ENCODE measurements at places on chromosomes 2 and 18.
A peak's percentile ranks its signal among the peaks of the same experiment; 100 is the strongest.

GRCh38 chr2:234747032-234747431, 204.8 kb upstream of the SH3BP4 start:
- no peak for DNase-seq

DNA sequence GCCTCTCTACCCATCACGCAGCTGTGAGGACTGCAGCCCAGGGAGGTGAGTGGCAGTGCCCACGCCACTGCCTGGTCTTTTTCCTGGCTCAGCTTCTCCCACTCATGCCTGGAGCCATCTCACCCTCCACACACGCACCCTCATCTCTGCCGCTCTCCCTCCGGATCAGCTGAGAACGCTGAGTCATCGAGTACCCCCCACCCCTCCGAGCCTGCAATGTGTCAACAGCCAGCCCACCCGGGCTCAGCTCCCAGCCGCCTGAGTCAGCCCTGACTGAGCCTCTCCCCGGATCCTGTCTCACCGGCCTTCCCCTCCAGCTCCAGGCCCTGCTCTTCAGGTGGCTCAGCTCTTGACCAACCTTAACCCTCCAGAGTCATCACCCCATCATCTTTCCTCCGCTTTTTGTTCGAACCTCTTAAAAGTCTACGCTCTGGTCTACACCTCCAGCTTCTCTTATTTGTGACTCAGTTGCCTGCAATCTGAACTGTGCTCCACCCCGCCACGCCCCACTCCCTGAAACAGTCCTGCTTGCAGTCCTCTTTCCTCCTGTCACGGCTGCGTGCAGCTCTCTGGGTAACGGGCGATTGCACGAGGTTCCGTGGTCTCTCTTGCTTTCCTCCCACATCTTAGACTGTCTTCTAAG, 94.4 kb upstream of the ASAP2 start:
- DNase-seq: peak; percentile 48

DNA sequence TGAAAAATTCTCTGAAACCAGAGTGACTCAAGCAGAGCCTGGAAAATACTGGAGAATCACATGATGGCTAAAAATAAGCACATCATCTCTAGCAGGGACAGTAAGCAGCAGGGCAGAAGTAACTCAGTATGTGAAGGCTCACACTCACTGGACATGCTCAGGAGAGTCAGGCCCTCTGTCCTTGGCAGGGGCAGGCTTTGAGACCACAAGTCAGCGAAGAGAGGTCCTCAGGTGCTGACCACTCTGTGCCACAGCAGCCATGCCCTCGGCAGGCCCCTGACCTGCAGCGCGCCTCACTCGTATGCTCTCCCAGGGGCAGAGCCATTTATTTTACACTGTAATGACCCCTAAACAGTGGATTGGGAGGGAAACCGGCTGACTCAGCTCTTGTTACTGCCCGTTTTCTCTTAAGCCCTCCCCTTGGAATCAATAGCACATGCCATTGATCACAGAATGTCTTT, 76.8 kb downstream of the MAPRE2 start:
- DNase-seq: no peak

GRCh38 chr18:12747530-12748315, 44.9 kb downstream of the PSMG2 start:
- DNase-seq: no peak

DNA sequence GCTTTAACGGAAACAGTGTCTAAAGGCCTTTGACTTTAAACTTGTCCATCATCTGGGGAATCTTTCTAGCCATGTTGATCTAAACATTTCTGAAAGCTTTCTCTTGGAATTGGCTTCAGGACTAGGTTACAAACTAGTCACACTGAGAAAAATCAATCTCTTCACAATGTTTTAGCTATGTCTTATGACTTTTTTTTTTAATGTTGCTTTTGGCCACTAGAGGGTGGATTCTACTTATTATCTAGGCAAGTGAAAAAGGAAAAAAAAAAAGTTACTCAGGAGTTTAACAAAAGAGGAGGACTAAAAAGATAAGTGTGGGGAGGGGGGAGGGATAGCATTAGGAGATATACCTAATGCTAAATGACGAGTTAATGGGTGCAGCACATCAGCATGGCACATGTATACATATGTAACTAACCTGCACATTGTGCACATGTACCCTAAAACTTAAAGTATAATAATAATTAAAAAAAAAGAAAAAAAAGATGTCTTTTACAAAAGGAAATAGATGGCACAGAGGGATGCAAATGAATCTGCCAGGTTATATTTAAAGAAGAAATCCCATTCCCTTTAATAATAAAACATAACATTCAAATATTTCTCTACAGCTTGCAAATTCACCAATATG, 160.4 kb upstream of the PID1 start:
- DNase-seq: no peak

DNA sequence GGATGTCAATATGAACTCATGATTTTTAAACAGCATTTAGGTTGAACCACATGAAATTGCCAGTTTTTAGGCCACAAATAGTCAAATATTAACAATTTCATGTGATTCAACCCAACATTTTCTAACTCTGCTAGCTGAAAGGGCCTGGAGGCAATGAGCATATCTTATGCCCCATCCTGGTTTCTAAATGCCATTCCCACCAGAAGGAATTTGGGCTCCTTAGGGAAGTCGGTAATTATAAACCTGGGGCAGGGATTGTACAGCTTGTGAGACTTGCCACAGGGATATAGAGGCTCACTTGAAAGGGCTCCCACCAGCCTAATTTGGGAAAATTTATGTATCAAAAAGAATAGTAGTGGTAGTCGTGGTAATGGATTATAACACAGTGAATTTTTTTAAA, 178.4 kb upstream of the ALPP start:
- no peak for DNase-seq

GRCh38 chr18:49613641-49614151, 51.8 kb downstream of the LIPG start:
- no peak for DNase-seq

DNA sequence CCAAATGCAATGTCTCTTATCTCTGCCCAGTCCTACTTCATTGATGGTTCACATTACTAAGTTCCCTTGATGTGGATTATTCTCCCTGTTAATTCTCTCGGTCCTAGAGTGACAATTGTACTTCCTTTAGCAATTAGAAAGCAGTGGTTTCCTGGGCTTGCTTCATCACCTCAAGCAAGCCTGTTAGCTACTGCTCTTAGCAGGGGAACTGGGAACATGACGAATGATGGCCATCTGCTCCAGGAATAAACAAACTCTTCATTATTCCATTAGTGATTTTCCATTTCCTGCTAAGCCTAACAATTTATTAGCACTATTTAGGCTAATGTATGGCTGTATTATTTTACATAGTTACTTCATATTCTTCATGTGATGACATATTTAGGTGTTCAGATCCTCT, 331.8 kb downstream of the MTX2 start:
- DNase-seq: no peak

GRCh38 chr2:53021828-53022227, 745.8 kb upstream of the CHAC2 start:
- no peak for DNase-seq

DNA sequence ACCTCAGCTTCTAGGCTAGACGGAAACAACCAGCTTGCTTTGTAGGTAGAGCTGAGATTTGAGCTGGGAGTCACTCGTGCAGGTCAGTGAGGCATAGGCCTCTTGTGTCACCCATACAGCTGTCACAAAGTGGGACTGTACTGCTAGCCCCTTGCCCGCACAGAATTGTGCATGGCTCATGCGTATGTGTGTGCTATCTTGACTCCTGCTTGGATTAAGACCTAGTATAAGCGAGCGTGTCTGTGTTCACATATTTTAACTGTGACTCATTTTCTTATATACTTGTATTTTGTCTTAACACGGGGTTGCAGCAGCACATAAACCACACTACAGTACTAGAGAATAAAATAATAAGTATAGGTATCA, 20.1 kb downstream of the CEP68 start:
- no peak for DNase-seq

- DNase-seq: no peak
These were observed 18.1 kb upstream of the CREG2 start for GRCh38 chr2:101405351-101405899.

- DNase-seq: peak; percentile 19
These were observed 203.9 kb upstream of the ALPP start for GRCh38 chr2:232174662-232175061.

DNA sequence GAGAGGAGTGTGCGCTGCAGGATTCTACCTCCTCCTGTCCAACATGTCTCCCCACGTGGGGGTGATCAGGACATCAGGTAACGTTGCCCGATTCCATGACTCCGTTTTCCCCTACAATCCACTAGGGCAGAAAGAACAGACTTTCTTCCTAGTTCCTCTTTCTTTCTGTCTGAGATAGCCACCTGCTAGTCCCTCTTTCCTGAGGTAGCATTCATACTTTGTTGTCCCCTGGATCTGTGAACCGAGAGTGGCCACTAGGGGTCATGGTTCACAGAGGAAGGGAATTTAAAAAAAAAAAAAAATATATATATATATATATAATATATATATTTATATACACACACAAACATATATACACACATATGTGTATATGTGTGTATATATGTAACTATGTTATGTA, 210.0 kb upstream of the ZNF521 start:
- no peak for DNase-seq

DNA sequence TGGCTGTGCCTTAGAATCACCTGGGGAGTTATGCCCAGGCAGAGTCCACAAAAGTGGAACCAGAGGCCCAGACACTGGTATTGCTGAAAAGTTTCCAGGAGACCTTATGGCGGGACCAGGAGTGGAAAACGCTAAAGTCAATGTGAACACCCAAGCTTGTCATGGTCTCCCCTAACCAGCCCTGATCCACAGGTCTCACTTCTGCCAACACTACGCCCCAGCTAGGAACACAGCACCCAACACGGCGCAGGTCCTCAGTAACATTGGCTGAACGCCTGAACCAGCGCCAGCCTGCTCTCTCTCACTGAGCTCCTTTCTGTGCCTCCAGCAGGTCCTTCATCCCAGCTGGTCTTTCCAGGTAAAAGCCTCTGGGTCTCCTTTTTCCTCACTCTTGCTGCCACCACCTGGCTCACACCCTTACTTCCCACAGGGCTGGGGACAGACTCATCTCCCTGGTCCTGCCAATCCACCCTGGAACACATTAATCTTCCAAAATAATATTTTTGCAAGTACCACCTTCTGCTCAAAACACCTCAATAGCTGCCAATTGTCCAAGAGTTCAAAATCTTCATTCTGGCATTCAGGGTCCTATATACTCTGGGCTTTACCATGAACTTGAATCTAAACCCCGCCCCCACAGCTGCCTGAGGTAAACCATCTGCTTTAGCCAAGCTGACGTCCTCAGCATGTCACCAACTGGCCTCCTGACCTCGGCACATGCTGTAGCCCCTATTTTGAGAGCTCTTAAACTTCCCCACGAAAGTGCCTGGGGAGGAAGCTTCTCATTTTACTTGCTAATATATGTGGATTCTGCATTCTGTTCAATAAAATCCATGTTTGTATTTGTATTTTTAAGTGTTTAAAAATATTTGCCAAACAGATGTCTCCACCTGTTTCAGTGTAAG, 34.6 kb downstream of the ADCY3 start:
- no peak for DNase-seq

DNA sequence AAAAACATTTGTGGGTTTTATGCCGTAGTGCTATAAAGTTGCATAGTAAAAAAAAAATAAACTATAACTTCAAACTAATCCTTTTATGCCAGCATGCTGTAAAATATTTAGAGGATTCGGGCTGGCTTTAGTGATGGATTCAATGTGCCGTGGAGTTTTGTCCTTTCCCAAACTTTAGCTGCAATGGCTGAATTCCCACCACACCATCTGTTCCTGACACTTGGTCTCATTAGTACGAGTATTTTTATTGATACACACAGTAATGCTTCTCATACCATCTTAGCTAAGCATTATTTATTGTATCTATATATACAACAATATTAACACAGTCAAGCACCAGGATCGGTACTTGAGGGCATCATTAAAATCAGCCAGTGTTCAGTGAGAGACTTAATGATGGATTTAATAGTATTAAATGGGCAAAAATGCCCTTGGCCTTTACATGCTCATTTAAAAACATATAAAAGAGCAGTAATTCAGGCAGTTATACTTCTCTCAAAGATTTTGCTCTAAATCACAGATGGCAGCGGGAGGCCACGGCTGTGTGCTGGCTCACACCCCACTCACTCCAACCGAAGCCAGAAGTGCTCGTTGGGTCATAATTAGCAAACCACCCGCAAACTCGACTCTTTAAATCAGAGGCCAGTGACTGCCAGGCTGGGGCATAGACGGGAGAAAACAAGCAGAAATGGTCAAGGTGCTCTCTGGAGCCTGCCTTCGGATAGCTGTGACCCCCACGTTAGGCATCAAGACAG, 297.0 kb upstream of the REV1 start:
- DNase-seq: no peak

GRCh38 chr2:143730953-143731260, 601.7 kb downstream of the ARHGAP15 start:
- DNase-seq: no peak

DNA sequence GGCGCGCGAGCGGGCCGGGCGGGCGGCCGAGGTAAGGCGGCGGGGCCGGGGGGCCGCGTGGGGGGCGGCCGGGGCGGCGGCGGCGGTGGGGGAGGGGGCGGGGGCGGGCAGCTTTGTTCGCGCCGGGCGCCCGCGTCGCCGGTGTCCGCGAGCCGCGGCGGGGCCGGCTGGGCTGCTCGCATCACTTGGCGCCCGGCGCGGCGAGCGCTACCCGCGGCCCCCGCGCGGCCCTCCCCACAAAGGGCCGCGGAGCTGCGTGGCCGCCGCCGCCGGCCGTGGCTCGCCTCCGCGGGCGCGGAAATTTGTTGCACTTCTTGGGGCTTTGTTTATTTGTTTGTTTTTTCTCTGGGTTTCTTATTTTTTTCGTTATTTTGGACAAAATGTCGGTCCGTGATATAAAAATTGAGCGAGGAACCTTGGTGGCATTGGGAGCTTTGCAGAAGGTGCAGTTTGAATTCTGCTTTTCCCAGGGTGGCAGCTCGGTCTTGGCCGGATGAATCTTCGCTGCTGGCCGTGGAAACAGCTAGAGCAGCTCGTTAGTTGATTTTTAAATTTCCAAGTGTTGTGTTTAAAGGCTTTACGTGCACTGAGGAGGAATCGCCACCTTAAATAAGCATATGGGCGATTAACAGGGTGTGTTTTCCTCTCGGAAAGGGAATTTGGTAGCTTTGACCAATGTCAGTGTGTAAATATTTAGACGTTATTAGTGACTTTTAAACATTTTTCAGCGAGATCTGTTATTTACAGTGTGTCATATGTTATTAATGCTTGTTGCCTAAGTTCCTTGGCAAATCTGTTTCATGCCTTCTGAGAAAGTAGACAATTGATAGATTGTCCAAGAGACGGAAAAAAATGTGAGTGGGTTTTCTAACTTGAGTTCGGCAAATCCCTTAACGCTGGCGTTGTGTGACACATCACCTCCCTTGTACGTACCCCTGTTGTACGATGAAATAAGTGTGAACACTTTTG, 822 bp downstream of the UBE2E3 start:
- peak; percentile 26 for DNase-seq

- DNase-seq: no peak
These were observed 118.2 kb downstream of the ZNF521 start for GRCh38 chr18:25233528-25234321.

All from upper lobe of left lung (tissue), 6 donors.